Hematopoietic multipotent progenitor cell (in vitro differentiated cells): ENCODE measurements at places on chromosomes 4 and X.
A peak's percentile ranks its signal among the peaks of the same experiment; 100 is the strongest.

DNA sequence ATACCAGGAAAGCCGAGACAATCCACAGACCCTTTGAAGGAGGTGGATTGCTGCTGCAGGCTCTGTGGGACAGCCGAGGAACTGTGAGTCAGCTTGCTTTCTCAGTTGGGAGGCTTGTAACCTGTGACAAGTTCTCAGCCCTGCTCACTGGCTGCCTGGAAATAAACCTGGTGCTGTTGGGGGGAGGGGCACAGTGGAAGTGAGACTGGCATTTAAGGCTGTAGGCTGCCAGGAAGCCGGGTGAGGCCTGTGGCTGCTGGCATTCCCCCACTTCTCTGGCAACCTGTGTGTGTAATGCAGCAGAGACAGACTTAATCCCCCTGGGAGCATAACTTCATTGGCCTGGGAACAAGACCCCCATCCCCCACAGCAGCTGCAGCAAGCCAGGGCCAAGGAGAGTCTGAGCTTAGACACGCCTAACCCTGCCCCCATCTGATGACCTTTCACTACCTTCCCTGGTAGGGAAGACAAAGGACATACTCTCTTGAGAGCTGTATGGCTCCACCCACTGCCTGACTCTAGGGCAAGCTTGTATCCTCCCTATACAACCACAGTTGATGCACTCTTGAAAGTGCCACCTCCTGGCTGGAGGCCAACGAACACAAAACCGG lies 64.1 kb downstream of the ALPK1 start:
- no peak for DNase-seq

DNA sequence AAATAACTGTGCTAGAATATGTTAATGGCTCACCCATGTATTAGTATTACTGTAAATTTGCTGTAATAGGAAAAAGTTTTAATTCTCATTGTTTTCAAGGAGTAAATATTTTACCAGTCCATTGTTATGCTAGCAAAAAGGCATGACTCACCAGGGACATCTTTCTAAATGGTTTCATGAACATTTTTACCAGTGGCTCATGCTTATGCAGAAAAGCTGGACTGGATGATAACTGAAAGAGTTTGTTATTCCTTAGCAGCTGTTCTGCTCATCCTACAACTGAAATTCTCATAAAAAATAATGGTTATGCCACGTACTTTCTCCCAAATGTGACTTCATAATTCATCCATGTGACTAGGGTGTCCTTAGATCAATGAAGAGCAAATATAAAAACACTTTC lies 111.9 kb upstream of the PCDH18 start:
- no peak for DNase-seq

DNA sequence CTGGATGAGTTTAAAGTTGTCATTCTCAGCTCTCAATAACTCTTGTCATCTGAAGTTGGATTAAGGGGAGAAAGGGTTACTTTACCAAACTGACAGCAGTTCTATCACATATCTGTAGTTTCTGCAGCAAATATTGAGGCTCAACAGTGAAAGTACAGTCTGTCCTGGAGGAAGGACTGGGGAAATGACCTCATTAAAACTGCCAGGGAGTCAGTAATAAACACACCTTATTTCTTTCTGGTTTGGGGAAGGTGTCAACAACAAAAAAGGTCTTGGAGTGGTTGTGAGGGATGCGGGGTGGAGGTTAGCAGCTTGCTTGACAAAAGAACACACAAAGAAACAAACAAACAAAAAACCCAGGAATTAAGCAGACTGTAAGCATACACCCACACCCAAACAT lies 1418.0 kb downstream of the STIM2 start:
- DNase-seq: no peak

DNA sequence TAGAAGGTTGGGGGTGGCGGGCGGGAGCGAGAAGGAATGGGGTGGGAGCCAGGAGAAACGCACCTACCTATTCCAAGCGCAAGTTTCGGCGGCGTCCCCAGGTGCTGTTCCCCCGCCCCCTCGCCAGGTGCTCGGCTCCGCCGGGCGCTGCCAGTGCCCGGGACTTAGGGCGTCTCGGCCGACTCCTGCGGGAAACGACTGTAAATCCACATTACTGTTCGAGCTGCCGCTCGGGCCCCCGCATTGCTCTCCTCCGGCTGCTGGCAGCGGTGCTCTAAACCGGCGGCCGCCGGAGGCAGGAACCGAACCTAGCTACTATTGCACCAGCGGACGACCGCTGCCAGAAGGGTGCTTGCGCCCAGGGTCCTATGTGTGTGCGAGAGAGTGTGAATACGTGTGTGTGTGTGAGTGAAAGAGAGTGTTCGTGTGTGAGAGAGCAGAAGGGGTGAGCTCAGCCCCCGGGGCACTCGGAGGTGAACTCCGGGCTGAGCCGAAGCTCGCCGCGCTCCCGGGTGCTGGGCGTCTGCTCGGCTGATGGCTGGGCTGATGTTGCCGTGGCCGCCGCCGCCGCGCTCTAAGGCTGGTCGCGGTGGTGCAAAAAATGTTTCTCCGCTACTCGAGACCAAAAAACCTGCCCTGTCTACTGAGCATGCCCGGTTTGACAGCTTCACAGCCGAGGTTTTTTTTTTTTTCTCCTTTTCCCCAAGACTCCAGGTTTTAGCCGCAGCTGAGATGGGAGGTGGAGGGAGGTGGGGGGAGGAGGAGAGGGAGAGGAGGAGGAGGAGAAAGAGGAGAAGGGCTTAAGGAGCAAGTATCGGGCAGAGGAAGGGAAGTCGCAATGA lies 115.7 kb upstream of the TEX13C start:
- peak; percentile 14 for DNase-seq

GRCh38 chr4:77466430-77466829 lies 139.2 kb upstream of the CXCL13 start:
- no peak for DNase-seq

GRCh38 chr4:75376543-75376942 lies 137.7 kb downstream of the RCHY1 start:
- no peak for DNase-seq

DNA sequence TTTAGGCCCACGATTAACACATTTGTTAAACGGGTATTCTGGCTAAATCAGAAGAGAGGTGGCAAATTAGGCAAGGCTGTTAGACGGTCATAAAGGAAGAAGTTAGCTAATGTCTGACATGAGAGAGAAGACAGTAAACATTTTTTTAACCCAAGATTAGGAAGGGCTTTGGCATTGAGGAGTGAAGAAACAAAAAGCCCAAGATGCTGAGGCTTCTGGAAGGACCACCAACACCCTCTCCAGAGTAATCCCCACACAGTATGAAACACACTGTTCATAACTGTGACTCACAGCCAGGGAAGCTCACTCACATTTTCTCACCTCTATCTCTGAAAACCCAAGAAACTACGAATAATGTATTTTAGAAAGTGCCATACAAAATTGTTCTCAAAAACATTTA lies 127.6 kb downstream of the AMELX start:
- no peak for DNase-seq

DNA sequence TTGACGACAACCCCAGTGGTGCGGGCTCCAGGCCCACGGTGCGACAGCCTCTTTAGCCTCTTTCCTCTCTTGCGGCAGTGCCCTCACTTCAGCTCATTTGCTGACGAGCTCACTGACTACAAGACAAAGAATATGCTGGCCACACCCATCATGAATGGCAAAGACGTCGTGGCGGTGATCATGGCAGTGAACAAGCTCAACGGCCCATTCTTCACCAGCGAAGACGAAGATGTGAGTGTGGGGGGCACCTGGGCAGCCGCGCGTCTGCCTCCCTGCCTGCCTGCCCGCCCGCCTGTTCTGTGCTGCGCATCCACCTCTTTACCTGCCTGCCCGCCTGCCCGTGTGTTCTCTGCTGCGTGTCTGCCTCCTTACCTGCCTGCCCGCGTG lies 9.2 kb downstream of the PDE6B start:
- no peak for DNase-seq

GRCh38 chr4:57499786-57500185 lies 389.6 kb upstream of the IGFBP7 start:
- DNase-seq: no peak
